ENCODE measurements at places on chromosomes 2 and 18.

- DNase-seq: no peak
Measured at GRCh38 chr2:161625314-161625919, 1.2 kb downstream of the SLC4A10 start.

DNA sequence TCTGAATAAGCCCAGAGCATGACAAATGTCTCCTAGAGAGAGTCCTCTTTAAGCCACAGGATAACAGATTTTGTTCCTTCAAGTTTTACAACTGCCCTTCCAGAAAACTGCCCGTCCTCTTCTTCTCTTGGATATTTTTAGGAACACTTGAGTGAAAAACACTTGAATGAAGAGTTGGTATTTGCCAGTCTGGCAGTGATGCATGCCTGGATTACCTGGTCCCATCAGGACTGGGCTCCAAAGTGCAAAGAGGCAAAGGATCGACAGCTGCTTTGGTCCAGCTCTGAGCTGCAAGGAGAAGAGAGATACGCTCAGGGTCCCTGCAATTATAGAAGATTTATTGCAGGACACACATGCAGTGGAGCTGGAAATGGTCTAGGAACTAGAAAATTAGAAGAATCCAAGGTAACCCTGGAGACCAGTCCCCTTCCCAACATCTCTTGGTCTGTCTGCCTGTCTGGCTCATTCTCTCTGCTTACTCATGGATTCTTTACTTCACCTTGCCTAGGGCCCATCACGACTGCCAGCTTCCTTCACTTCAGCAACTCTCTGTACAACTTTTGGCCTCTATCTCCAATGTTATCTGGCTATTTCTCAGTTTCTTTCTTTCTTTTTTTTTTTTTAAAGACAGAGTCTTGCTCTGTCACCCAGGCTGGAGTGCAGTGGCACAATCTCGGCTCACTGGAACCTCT lies 112.1 kb upstream of the SIX2 start:
- no peak for DNase-seq

- no peak for DNase-seq
Measured at GRCh38 chr2:167703441-167703840, 544.0 kb downstream of the STK39 start.

GRCh38 chr2:147739508-147739907 lies 105.3 kb upstream of the ACVR2A start:
- no peak for DNase-seq

- no peak for DNase-seq
Measured at GRCh38 chr18:58970943-58971790, 106.5 kb downstream of the ZNF532 start.

- no peak for DNase-seq
Measured at GRCh38 chr2:45836316-45836715, 184.8 kb downstream of the PRKCE start.

GRCh38 chr2:54077088-54077900 lies 38.1 kb upstream of the ACYP2 start:
- DNase-seq: no peak

DNA sequence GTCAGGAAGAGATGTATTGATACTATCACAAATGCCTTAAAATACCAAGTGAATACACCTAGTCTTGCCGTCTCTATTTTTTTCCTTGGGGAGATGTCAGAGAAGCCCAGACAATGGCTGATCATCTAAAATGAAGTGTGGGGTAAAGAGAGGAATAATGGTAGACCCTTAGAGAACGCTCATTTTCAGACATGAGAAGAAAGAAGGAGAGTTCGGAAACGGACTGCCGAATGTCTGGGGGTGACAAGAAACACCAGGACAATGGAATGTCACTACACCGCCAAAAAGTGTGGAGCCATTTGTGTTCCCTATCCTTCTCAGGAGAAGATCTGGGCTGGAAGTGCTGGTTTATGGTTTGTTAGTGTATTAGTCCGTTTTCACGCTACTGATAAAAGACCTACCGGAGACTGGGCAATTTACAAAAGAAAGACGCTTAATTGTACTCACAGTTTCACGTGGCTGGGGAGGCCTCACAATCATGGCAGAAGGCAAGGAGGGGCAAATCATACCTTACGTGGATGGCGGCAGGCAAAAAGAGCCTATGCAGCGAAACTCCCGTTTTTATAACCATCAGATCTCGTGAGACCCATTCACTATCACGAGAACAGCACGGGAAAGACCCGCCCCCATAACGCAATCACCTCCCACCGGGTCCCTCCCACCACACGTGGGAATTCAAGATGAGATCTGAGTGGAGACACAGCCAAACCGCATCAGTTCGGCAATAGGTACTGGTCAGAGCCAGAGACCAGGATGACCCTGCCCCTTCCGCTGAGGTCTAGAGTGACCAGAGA lies 743.7 kb downstream of the GALR1 start:
- no peak for DNase-seq

- DNase-seq: peak; percentile 54
Measured at GRCh38 chr2:230751062-230751461, 38.4 kb downstream of the CAB39 start.

- no peak for DNase-seq
Measured at GRCh38 chr2:17146358-17146757, 371.9 kb downstream of the RAD51AP2 start.

GRCh38 chr2:239893236-239893515 lies 132.0 kb downstream of the NDUFA10 start:
- DNase-seq: no peak

DNA sequence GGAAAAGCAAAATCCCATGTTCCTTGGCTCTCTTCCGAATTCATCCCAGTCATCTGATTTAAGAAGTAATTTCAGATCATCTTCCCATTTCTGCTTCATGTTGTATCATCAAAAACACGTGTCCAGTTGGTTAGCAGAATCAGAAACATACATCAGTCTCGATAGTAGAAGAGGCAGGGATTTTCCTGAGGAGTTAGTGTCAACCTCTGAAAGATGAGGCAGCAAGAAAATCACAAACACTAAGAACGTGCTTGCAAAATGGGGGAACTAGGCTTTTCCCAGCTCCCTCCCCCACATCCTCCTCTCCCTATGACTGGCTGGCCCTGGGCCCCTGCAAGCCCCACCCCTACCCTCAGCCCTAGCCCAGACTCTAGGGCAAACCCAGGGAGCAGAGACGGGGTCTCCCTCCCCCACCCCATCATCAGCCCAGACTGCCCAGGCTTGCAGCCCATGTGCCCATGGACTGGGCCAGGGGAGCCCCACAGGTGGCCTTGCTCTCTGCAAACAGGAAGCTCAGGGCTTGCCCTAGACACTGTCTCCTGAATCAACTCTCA lies 161.0 kb upstream of the ID2 start:
- no peak for DNase-seq

- DNase-seq: no peak
Measured at GRCh38 chr2:133240491-133241223, 327.6 kb downstream of the NCKAP5 start.

DNA sequence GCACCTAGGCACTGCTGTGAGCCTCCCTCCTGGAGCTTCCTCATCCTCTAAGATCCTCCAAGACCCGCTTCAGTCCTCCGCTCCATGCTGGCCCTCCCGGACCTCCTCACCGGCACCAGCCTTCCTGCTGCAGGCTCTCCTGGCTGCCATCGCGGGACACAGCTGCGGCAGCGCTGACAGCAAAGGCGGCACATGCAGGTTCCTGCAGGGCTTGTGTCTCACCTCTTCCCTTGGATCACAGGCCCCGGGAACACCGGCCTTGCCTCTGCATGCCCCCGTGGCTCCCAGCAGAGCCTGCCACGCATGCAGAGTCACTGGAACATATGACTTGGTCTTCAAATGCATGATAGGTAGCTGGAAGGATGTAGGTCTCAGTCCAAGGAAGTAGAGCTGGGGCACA lies 67.2 kb downstream of the PTGR3 start:
- no peak for DNase-seq

DNA sequence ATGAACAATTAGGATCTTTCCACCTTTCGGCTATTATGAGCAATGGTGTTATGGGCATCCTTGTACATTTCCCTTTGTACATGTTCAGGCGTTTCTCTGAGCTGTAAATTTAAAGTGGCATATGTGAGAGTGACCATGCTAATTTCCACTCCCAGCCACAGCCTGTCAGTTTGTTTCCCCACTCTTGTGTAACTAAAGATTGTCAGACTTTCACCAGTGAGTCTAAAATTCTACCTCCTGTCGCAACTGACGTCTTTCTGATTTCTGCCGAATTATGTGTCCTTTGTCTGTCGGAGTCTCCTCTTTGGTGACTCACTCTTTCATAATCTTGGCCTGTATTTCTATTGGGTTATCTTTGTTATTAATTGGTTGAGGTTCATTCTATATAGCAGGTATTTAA lies 50.7 kb downstream of the TRAPPC12 start:
- DNase-seq: no peak

DNA sequence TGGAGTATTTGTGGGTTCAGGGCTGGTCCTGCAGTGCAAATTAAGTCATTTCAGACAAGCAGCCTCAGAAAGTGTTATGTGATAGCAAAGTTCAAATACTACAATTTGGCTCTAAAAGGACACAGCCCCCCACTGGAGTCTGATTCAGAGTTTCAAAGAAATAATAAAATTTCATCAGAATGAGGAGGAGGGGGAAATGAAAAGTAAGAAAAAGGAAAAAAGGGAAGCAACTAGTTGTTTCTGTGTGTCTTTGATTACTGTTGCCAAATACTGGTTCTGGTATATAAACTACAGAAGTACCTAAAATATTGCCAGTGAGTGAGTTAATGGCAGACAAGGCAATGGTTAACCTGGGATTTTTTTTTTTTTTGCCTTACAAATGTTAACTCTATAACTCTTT lies 773.9 kb downstream of the BCL11A start:
- no peak for DNase-seq

DNA sequence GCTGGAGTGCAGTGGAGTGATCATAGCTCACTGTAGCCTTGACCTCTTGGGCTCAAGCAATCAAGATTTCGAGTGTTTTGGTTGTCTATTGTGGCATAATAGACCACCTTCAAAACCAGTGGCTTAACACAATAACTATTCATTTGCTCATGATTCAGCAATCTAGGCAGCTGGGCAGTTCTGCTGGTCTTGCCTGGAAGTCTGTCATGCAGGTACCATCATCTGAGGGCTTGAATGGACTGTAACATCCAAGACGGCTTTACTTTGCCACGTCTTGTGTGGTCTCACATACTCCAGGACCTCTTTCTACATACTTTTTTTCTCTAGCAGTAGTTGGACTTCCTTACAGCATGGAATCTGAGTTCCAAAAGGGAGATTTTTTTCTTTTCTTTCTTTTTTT lies 13.2 kb upstream of the ANKRD29 start:
- no peak for DNase-seq

- no peak for DNase-seq
Measured at GRCh38 chr2:46580416-46580815, 101.1 kb downstream of the TMEM247 start.

DNA sequence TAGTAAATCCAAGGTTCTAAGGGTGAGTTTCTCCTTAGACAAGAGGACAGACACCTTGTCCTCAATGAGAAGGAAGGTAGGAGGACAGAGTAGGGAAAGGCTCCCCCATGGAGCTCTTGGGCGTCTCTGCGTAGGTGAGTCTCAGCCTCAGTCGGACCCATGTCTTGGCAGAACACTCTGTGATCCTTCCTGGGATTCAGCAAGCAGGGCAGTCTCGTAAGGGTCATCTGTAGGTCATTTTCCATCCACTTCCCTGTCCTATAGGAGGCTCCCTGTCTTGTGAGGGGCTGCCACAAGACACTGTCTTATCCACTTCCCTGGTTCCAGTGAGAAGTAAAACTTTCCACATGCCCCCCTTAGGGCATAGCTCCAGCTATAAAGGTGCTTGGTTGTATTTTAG lies 122.6 kb upstream of the TWIST2 start:
- no peak for DNase-seq

DNA sequence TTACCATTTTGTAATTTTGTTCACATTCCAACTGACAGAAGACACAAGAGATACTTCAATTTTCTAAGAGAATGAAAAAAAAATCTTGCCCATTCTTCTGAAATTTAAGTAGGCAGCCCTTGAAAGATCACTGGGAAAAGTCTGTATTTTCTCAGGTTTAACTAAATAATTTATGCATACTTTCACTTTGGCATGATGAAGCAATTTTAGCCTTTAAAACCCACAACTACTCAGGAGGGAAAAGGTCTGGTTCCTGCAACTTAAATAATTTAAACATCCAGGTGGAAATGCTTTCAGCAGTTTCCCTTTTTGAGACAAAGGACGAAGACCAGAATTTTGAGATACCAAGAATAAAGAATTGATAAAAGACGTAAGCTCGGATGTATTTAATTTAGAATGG lies 61.4 kb downstream of the ZEB2 start:
- no peak for DNase-seq

- no peak for DNase-seq
Measured at GRCh38 chr2:143840601-143841000, 679.3 kb downstream of the ZEB2 start.

- no peak for DNase-seq
Measured at GRCh38 chr2:226308986-226309385, 490.6 kb downstream of the IRS1 start.

DNA sequence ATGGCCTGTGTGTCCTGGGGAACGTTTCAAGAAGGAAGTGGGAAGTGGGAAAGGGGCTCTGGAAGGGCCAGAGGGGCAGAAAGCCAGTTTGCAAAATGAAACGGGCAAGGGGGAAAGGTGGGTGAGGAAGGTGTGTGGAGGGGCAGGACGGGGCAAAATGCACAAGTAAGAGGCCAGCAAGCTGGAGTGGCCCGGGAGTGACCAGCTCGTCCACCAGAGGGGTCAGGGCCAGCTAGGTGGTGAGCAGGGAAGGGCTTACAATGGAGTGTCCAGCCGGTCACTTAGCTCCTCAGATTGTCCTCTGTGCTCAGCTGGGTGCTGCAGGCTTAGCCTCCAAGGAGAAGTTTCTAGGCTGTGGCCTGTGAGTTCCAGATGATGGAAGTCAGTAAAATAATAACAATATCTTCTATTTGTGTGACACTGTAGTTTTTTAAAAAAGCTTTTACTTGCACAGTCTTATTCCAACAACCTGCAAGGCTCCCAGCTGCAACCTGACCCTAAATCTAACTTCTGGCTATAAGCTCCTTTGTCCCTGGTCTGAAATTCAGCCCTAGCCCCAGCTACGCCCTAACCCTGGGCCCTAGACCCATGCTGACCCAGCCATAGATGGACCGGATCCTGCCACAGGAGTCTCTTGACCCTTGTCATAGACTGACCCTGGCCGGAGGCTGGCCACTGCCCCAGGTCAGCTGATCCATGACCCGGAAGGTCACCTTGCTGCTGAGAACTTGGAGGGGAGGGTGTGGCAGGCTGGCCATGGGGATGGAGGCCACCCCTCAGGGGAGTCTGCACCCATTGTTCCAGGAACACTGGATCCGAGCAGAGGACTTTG lies 29.2 kb downstream of the MYO7B start:
- no peak for DNase-seq

- DNase-seq: no peak
Measured at GRCh38 chr18:55592572-55592971, 4.6 kb upstream of the TCF4 start.

DNA sequence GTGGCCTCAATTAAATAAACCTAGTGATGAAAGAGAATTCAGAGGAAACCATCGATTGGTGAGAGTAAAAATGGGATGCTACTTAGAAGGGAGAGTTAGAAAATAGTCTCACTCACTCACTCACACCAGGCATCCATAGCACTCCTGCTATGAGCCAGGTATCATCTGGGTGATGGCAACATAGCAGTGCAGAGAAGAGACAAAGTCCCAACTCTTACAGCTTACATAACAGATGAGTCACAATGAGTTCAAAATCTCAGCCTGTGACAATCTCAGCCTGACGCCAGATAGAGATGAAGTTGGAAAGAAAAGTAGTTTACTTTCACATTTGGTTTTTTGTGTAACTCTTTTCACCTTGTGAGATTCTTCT lies 55.4 kb upstream of the THOC1 start:
- no peak for DNase-seq

Measured in CD4-positive, alpha-beta T cell treated with Interleukin-4 for 4 hours (primary cell).